ENCODE measurements at places on chromosomes 5 and 9.

DNA sequence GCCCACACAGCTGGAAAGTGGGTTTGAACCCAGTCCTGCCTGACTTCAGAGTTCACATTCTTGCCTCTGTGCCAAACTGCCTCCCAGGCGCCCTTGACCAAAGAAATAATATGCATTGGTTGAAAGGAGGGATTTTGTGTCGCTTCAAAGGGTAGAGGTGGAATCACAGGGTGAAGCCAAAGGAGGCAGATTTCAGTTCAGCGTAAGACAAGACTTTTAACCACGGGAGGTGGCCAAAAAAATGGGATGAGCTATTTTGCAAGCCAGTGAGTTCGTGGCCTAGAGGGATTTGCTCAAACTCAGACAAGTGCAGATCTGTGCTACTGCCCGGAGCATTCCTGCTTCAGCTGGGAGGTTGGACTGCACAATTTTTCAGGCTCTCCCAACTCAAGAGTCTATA lies 57.6 kb upstream of the RANBP3L start:
- no peak for DNase-seq

GRCh38 chr5:179414459-179415261 lies 69.4 kb upstream of the ADAMTS2 start:
- DNase-seq, result no peak

DNA sequence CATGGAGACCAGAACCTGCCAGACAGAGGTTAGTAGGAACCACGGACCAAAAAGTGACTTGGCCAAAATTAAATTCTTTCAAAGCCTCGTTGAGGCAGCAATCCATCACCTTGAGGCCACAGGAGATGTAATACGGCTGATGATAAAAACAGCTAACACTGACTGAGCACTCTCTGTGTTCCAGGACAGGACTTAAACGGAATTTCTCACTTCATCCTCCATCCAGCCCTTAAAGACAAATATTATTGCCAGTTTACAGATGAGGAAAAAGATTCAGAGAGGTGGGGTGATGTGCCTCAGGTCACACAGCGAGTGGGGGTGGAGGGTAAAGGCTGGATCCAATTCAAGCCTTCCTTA lies 25.1 kb downstream of the STK10 start:
- no peak for DNase-seq

GRCh38 chr5:53946405-53947100 lies 363.8 kb downstream of the ARL15 start:
- no peak for DNase-seq

GRCh38 chr5:115657881-115658233 lies 32.0 kb upstream of the TMED7 start:
- DNase-seq, result no peak

GRCh38 chr5:62737766-62738165 lies 159.1 kb downstream of the LRRC70 start:
- no peak for DNase-seq

GRCh38 chr5:16540421-16540820 lies 74.8 kb upstream of the ZNF622 start:
- DNase-seq, result no peak

DNA sequence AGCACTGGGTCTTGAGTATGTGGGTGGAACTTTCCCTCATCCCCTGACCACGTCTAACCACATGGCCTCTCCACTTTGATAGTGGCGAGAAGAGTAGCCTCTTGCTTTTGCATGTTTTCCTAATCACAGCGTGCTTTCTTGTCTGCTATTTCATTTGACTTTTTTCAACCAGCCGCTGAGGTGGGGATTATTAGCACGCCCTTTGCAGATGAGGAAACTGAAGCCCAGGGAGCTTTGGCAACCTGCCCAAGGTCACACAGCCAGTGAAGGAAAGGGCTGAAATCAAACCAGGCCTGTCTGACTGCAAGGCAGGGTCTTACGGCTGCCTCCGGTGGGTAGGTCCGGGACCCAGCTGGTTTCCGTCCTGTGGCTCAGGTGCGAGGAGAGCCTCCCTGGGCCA lies 106.5 kb upstream of the MSX2 start:
- no peak for DNase-seq

DNA sequence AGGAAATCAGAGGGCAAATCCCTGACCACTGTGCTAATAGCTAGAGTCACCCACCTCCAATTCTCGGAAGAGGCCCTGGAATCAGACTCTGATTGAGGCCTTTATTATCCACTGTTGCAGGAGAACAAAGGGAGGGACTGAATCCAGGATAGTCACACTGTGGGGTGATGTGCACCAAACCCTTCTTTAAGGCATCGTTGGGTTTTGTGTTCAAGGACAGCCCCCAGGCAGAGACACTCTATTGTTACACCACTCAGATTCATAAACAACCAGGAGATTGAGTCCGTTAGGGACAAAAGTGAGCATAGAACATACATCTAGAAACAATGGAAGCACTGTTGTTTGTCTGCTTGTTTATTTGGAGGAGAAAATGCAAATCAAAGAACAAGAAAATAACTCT lies 124.6 kb upstream of the TBCA start:
- no peak for DNase-seq

GRCh38 chr9:132656299-132656698 lies 13.5 kb downstream of the DDX31 start:
- no peak for DNase-seq

GRCh38 chr9:35335164-35335563 lies 154.7 kb upstream of the RUSC2 start:
- DNase-seq, result no peak

- DNase-seq, result no peak
Observed at GRCh38 chr5:64968591-64969110, 199.9 kb downstream of the CWC27 start.
